ENCODE measurements at places on chromosomes 16 and 17.

GRCh38 chr16:81265658-81266451 is 27.4 kb downstream of the BCO1 start:
- no peak for DNase-seq

DNA sequence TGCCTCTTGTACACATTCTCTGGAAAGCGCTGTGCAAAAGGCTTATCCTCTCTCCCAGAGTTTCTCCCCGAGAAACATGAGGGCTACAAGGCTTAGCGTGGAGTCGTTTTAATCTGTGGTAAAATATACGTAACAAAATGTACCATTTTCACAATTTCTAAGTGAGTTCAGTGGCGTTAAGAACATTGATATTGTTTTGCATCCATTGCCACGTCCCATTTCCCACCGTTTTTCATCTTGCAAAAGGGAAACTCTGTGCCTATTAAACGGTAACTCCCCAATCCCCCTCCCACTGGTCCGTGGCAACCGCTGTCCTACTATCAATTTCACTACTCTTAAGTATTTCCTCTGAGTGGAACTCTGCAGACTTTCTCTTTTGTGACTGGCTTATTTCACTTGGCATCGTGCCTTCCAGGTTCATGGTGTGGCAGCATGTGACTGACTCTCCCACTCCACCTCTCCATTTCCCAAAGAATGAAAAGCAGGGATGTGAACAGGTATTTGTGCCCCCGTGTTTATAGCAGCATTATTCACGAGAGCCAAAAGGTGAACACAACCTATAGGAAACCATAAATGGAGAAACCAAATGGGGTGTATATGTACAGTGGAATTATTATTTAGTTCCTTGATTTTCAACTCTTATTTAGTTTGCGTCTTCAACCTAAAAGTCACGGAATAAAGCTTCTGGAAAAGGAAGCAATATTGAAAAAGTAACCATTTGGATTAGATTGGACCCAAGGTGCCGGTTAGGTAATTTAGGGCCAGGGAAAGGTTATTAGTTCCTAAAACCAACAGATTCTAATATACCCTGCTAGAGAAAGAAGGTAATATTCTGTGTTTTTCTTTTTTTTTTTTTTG is 1.1 kb upstream of the USP32 start:
- DNase-seq, result no peak

- no peak for DNase-seq
Observed at GRCh38 chr16:27492588-27492979, 57.1 kb downstream of the GTF3C1 start.

- DNase-seq, result no peak
Observed at GRCh38 chr16:1008085-1008484, 26.5 kb downstream of the SOX8 start.

- no peak for DNase-seq
Observed at GRCh38 chr16:57203451-57203850, 17.3 kb downstream of the RSPRY1 start.
